Naive B cell (primary cell): ENCODE measurements at places on chromosomes 6 and 20.
A peak's percentile ranks its signal among the peaks of the same experiment; 100 is the strongest.

- DNase-seq = no peak
These were observed 32.1 kb downstream of the PRSS16 start for GRCh38 chr6:27279513-27280063.

GRCh38 chr6:144737998-144738397 is 452.9 kb downstream of the UTRN start:
- no peak for DNase-seq

DNA sequence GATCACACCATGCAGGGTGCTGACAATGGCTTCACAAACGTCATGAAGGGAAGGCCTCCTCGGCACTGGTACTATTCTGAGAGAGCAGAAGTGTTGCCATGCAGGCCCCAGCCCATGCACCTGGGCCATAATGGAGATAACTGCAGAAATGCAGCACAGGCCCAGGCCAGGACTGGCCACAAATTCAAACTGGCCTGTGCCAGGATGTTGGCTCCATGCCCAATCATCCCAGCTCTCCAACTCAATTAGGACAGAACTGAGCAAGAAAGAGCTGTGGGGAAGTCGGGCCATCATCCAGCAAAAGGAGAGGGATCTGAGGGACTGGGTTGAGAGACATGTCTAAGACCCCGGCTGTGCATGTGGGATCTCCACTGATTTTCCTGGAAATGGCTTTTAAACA is 48.9 kb upstream of the SYNDIG1 start:
- no peak for DNase-seq

DNA sequence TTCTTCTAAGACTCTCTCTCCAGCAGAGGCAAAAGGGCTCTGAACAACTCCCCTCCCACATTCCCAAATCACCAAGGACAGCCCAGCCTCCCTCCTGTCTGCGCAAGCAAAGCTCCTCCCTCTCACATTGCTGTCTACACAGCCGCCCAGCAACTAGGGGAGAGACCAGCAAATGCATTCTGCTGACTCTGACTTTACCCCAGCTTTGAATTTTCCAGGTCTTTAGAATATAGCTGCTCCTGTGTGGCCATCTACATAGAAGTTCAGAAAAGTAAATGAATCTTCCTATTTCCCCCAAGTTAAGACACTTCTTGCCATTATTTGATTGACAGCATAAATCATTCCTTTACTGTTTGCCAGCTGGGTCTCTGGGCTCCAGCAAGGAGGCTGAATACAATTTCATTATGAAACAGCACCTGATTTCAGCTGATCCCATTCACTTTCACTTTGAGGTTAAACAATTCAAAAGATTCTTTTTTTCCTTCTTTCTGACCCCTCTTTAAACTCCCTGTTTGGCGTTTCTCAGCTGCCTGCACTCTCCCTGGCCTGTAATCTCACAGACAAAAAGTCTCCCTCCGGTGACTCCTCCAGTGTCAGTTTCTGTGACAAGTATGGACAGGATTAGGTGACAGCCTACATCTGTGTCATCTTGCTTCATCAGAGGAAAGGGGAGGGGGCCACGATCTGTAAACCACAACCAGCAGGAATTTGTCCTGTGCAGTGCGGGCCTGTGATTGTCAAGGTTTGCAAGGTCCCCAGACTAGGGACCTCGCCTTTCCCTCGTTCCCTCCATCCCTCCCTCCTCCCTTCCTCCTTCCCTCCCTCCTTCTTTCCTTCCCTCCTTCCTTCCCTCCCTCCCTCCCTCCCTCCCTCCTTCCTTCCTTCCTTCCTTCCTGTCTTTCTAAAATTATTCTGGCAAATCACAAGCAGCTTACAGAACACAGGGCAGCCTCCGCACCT is 205.6 kb upstream of the RIN2 start:
- no peak for DNase-seq

DNA sequence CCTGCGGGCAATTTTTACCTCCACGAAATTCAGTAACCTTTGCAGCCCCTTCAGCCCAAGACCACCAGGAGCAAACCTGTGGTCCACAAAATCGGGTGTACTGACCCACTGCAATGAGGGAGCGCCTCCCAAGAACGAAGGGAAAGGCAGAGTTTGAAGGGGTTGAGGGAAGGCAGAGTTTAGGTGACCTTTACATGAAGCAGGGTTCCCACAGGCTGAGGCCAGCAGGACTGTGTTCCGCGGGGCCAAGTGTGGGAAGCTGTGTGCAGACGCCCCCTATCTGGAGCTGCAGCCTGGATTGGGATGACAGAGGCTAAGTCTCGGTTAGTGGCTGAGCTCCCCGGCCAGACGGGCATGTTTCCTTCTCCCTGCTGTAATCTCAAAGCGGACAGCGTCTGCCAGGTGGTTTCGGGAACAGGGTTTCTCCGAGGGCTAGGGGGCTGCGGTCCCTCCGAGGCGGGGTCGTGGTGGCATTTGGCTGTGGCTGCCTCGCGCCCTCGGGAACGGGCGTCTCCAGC is 826 bp upstream of the PYGB start:
- no peak for DNase-seq

DNA sequence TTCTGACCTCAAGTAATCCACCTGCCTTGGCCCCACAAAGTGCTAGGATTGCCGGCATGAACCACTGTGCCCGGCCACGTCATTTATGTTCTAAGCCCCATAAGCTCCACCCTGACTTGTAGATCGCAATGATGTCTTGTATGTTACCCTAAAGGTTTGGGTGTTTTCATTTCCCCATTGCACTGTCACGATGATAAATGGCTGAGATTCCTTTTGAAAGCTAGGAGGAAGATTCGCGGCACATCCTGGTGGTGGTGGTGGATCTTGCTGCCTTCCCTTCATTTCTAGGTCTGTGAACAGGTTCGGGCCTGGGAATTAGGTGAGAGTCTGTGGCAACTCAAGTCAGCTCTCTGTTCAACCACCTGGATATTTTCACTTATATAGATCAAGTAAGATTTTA is 28.3 kb downstream of the MUC22 start:
- DNase-seq = no peak

GRCh38 chr20:18611492-18611891 is 23.6 kb downstream of the DTD1 start:
- no peak for DNase-seq

DNA sequence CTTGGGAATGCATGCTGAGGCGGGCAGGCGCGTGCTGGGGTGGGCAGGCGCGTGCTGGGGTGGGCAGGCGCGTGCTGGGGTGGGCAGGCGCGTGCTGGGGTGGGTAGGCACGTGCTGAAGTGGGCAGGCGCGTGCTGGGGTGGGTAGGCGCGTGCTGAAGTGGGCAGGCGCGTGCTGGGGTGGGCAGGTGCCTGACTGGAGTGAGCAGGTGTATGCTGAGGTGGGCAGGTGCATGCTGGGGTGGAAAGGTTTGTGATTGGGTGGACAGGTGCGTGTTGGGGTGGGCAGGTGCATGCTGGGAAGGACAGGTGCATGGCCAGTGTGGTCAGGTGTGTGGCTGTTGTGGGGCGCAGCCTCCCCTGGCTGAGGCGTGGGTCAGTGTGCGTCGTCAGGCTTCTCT is 404.1 kb downstream of the CDH4 start:
- DNase-seq = no peak

DNA sequence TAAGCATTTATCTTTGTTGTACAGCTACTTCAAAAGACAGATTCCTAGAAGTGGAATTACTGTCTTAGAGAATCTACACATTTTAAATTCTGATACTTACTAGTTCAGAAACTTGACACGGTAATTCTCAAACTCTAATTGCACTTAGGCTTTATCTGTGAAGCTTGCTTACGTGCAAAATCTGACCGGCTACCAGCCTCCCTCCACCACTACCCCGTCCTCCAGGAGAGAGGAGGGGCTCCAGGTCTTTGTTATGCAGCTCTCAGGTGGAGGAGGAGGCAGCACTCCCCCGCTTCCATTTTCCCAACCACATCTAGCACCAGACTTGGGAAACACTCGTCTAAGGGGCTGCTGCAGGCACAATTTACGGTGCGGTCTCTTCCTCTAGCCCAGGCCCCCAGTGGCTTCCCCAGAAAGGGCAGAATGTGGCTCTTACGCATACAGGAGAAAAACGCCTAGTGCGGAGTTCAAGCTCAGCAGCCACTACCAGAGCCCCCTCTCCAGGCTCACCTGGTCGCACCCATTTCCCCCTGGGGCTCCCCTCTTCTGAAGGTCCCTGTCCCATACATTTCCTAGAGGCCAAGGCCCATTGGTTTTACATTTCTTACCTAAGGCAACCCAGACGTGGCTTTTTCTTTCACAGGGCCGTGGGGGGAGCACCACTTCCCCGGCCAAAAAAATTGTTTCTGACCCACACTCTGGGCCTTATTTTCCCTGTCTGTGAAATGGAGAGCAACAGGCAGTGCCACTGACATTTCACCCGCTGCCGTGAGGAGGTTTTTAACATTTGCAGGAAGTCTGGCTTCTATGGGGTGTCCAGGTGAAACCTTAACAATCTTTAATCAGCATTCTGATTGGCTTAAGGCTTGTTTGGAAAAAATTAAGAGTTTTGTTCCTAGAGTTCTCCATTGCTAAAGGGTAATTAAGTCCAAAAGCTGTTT is 1.6 kb upstream of the TGIF2 start:
- DNase-seq = no peak

DNA sequence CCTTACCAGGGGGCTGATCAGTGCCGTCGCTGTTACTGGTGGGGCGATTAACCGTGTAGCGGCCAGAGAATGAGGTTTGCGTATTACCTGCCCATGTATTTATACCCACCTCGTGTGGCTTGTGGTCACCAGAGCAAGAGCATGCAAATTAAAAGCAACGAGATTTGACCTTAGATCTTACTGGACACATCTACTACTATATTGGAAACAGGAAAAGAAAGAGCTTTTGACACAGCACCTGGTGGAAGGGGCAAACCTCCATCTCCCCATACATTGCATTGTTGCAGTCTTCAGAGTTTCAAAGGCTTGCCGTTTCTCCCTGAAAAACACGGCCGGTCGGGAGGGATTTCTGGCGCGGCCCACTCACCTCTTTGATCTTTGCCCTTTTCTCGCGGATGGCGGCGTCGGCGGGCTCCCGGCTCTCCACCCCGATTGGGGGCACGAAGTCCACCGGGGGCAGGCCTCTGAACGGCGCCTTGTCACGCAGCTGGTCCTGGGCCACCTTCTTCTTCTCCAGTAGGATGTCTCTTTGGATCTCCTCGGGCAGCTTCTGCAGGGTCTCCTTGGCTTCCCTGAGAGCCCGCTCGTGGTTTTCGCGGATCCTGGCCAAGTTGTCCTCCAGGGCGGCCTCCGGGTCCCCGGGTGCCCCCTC is 1.3 kb downstream of the MAN1A1 start:
- peak; percentile 36 for DNase-seq

GRCh38 chr6:28947831-28948270 is 24.1 kb upstream of the TRIM27 start:
- DNase-seq = no peak

- no peak for DNase-seq
These were observed 119.2 kb downstream of the TINAG start for GRCh38 chr6:54427396-54427937.

DNA sequence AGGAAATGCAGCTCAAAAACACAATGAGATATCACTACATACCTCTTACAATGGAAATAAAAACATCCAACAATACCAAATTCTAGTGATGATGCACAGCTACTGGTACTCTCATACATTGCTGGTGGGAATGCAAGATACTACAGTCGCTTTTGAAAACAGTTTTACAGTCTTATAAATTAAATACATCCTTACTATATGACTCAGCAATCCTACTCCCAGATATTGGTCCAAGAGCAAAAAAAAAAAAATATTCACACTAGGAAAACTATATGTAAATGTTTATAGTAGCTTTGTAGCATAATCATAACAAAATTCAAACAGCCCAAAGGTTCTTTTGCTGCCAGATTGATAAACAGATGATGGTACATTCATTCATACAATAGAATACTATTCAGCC is 217.4 kb upstream of the FAM83B start:
- DNase-seq = no peak

- DNase-seq = no peak
These were observed 384.8 kb upstream of the SOX4 start for GRCh38 chr6:21208796-21209186.

DNA sequence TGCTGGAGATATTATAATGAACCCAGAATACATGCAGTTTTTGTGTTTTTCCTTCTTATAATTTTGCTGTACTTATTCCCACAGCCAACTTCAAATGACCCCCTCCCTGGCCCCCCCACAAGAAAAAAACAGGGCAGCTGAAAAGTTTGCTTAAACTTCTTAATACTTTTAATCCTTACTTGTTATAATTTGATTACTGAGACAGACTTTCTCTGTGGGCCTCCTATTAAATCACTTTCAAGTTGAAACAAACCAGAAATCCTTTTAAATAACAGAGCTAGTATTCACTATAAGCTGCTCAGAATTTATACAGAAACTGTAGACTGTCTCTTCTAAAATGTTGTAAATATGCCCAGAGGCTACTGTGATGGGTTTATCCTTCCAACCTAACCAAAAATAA is 106.3 kb downstream of the CENPW start:
- DNase-seq = no peak
